ENCODE measurements at places on chromosomes 3 and 15.

DNA sequence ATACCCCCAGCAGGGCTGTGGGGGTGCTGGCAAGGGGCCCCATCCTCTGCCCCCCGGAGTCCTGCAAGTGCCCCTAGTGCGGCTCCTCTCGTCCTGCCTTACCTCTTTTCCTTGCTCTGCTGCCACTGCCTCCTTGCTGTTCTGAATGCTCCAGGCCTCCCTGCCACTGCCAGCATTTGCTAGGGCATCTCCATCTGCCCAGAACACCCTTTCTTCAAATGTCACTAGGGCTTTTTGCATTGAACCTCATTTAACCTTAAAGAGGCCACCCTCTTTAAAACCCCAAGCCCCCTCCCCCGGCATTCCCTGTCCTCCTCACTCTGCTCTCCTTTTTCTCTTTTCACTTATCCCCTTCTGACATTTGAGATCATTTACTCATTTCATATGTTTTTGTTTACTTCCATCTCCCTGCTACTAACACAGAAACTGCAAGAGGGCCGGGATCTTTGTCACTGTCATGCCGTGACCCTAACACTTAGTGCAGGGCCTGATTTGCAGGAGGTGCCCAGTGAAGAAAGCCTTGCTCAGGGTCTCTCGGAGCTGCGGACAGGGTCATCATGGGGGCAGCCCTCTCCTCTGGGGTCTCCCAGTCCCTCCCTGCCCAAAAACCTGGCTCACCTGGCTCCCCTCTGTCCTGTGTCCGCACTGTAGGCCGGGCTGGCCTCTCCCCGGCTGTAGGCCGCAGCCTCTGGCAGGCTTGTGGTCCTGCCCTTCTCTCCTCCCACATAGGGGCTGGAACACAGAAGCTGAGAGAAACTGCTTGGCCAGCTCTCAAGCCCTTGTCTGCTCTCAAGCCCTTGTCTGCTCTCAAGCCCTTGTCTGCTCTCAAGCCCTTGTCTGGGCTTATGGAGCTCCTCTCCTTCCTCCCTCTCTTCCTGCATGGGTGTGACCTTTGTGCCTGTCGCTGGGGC is at the start of gene ACOX2:
TSS of gene ACOX2 (minus strand) at position 690 of the 911 bp plus-strand sequence. CDS start 2,084 bp downstream, outside the sequence.
- DNase-seq, result no peak

GRCh38 chr3:116124166-116124565 is 321.1 kb downstream of the LSAMP start:
- no peak for DNase-seq

DNA sequence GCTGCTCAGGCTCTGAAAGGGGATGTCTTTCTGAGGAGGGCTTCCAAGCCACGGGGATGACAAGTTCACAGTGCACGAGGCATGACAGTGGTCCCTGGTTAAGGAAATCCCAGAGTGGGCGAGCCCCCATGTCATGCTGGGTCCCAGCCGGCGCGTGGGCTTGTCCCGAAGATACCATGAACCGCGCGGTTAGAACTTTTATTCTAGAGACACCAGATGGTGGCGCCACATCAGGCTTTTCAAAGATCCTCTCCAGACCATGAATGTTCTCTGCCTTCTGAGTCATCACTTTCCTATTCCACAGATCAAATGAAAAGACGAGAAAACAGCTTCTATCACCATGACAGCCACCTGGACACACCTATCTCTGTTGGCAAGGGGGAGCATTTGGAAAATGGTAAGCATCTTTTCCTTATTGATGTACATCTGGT is 227.8 kb upstream of the LYSMD4 start:
- no peak for DNase-seq

DNA sequence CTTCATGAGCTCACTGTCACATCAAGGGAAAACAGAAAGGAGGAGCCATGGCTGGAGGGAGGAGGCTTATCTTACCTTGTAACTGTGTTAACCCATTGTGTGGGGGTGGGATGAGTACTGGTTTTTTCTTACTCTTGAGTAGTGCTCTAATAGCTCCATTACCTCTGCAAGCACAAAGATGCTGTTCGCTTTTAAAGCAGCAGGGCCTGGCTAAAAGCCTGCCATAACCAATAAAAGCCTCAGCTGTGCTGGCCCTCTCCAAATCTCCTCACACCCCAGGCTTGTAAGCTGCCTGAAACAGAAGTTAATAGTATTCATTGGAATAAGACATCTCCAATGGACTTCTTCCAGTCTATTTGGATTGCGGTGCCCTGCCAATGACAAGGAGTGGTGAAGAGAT is 544.1 kb downstream of the TUSC7 start:
- DNase-seq, result no peak

GRCh38 chr3:58052373-58053273 is 44.4 kb downstream of the FLNB start:
- DNase-seq, result peak; percentile 37

DNA sequence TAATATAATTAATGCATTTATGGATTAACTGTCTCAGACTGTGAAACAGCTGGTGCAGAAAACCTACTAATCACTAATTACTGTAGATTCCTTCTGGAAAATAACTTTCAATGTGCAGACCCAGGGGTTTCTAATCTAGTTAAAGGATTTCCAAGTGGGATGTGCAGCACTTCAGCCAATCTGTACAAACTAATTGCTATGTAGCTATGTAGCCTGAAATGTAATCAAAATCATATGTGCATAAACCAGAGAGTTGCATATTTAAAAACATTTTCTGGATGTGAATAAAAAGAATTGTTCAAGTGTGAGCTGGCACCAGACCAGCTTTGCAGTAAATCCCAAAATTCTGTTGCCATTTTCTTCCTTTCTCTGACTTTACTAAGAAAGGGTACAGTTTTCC is 127.5 kb upstream of the CD96 start:
- no peak for DNase-seq

GRCh38 chr3:55525436-55525835 is 38.3 kb upstream of the WNT5A start:
- no peak for DNase-seq

GRCh38 chr15:71666763-71667620 is 143.4 kb upstream of the NR2E3 start:
- no peak for DNase-seq

DNA sequence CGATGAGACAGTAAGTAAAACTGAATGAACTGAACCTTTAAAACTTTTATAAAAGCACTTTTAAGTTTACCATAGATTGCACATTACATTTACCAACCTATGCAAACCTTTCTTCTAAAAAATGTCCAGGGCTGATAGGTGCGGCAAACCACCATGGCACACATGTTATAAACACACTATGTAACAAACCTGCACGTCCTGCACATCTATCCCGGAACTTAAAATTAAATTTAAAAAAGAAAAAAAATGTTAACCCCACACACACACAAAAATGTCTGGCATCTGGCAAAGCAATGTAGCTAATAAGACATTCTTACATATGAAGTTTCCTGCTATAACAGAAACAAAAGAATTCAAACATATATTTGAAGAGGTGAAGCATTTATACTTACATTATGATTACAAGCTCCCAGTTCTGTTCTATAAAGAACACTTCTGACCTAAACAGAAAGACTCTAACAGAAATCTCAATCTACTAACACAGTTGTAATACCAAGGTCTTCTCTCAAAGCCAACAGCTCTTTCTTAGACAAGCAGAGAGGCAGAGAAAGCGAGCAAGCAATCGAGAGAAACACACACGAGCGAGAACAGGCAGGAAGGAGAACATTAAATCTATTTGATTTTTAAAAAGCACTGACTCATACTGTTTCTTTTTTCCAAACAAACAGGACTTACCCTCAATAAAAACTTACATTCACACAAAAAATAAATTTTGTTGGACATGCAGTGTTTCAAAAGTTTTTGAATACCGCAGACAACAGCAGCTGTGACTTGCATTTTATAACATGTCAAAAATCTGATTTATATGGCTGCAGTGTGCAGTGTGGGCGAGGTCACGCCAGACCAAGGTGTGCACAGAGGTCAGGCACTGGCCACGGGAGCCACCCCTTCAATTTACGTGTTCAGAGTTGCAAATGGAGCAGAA is at the start of gene NRG4:
TSS of gene NRG4 (minus strand) at position 798 of the 925 bp plus-strand sequence. CDS start 1,194 bp downstream, outside the sequence.
- DNase-seq, result no peak

DNA sequence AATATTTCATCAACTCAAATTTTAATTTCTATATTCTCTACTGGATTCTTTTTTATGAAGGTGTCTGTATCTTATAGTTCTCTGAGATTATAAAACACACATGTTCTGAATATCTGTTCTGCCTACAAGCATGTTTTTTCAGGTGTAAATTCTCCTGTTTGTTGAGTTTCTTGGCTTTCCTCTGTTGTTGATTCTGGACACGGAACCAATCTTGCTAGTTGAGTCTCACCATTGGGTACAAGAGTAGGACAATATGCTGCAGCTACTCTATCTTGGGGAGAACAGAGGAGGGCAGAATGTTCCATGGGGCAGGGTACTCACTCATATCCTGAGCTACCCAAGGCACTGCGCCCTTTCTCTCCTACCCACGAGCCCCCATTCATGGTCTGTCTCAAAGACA is 104.9 kb downstream of the GREM1 start:
- no peak for DNase-seq

DNA sequence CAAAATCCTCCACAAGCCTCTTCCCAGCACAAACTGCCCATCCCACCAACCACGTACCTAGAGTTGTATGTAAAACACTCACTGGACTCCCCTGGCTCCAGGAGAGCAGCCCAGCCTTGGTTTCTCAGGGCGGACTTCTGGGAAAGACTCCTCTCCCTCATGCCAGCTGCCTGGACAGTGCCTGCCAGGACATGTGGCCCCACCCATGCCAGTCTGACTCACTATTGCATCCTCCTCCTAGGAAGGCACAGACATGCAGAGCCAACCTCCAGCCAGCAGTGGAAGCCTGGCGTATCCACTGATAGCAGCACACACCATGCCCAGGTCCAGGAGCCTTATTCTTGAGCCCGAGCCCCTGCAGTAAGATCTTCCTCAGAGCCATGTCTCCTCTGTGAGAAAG is 8.6 kb downstream of the PKM start:
- DNase-seq, result no peak

DNA sequence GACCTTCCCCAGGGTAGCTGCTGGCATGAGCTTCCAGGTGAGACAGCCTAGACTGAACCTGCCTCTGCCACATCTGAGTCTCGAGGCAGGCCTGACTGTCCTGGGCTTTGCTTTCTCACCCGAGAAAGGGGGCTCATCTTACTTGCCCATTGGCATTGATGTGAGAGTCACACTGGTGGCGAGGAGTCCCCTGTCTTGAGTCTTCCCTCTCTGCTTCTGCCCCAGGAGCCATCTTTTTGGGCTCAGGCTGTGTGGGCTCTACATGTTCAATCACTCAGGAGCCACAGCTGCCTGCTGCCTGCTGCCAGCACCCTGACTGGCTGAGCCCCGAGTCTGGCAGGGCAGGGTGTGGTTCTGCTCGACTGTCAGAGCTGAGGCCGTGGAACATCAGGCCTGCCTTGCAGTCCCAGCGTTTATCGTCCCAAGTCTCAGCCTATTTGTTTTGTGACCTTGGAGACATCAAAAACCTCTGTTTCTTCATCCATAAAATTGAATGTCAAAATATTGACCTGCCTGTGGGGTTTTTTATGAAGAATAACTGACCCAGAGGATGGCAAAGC is 132.5 kb downstream of the DNAJB8 start:
- no peak for DNase-seq

- DNase-seq, result no peak
Observed at GRCh38 chr3:12470111-12470510, 14.2 kb upstream of the TSEN2 start.

DNA sequence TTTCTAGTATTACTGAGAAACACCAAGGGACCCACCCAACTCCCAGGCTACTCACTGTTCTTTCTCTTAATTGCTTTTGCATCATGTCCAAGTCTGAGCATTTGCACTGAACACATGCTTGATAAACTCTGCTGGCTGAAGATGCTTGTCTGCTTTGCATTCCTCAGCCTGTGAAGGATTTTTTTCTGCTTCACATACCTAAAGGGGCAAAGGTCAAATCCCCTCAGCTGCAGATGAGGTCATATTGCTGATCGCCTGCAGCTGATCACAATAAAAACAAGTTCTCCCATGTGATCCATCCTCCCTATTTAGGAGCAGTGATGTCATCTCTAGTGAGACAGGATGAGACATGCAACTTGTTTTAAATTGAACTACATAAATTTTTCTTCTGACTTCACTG is 84.6 kb upstream of the DCBLD2 start:
- no peak for DNase-seq

DNA sequence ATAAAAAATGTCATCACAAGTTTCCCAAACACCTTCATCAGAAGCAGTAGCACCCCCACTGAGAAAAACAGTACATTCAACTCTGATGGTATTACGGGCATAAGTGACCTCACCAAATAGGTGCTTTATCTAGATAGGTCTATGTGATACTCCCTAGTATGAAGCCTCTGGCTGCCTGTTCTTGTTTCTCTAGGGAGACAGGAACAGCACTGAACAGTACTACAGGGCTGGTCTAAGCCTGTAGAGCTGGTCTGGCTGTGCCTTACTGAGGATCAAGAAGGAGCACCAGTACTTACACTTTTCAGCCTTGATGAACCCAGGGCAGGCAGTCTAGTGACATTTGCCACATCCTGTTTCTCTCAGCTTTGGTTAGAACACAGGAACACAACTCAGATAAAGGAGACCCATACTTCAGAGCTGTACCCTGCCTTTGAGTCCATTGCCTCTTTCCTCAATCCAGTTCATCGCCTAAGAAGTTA is 35.9 kb downstream of the OXNAD1 start:
- DNase-seq, result no peak

DNA sequence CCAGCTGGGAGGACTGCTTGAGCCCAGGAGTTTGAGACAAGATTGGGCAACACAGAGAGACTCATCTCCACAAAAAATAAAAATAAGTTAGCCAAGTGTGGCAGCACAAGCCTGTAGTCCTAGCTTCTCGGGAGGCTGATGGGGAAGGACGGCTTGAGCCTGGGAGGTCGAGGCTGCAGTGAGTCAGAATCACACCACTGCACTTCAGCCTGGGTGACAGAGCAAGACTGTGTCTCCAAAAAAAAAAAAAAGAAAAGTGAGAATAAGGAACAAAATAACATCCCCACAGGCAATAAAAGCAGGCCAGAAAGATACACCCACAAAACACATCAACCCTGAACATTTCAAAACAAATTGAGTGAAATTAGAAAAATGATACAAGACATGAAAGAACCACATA is 48.7 kb upstream of the OCA2 start:
- no peak for DNase-seq

- no peak for DNase-seq
Observed at GRCh38 chr3:37221407-37221806, 47.0 kb upstream of the LRRFIP2 start.

DNA sequence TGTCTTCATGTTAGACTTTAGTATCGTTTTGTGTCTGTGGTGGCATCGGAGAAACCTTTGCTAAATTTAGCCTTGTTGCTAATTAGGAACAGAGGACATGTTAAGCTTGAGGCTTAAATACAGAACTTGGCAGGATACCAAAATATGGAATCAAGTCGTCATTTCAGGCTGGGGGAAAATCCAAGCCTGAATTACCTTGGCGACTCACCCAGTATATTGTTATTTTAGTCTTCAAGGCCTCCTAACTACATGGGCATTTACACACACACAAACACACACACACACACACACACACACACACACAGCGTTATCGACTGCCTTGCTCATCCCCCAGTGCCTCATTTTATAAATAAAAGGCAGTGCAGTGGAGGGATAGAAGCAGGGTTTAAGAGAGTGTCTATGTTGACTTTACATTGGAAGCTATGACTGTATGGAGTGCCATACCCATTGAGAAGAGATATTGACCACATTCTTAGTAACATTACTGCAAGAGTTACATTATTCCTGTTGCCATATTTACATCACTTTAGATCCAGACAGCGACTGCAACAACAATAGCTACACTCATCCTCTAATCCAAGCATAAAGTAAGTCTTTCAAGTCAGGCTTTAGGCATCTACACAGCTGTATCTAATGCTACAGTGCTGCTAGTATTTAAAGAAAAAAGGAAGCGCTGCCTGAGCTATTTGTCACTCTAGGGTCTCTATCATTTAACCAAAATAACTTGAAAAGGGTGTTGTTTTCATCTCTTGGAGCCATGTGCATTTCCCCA is 210.8 kb upstream of the SEMA6D start:
- DNase-seq, result no peak

- DNase-seq, result no peak
Observed at GRCh38 chr15:77346245-77347036, 73.5 kb downstream of the PEAK1 start.
